Muscle of back (tissue), 13 donors: ENCODE measurements at places on chromosomes 1 and 21. TPM values are rescaled to one million over a fixed set of nuclear protein-coding genes. Genes with fewer than 3 reads are reported as not detected.

DNA sequence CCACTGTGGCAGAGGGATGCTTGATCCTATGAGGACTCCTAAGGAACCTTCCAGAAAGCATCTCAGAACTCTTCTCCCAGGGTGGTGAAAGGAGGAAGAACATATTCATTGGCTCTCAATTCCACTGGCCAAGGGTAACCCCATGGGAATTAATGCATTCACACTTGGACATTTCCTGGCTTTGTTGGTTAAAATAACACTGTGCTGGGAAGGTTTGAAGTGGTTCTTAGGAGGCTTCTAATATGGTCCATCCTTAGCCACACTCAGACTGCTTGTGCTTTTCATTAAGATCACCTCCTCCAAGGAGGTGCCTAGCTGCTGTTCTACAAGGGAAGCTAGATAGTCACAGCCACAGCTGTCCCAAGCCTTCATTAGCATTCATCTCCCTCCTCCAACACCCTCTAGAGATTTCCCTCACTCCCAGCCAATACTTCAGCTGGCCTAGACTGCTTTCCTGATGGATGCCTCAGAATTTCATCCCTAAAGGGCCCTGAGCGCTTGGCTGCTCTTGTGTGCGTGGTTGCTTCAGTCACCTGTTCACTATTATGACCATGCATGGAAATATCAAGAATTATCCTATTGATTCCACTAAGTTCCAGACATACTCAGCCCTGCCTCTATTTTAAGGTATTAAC is 544.4 kb downstream of the PLPP3 start:
- DNase-seq = no peak

DNA sequence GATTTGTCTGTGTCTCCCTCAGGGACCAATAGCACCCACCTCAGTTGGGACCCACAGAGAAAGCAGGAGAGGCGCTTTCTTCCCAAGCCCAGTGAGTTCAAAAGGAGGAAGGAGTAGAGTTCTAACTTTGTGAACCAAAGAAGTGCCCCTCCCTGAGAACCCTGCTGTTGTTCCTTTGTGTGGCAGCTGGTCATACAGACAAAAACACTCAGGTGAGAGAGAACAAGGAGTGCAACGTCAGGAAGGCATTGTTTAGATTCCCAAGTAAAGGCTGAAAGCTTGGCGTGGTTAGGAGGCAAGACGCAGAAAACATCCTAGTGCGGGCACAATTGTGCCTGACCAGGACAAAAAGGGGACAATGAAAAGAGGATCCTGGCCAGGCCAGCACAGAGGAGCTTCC is 654.6 kb downstream of the KIF26B start:
- DNase-seq = no peak

GRCh38 chr1:175848329-175848728 is 104.9 kb upstream of the TNR start:
- DNase-seq = no peak

DNA sequence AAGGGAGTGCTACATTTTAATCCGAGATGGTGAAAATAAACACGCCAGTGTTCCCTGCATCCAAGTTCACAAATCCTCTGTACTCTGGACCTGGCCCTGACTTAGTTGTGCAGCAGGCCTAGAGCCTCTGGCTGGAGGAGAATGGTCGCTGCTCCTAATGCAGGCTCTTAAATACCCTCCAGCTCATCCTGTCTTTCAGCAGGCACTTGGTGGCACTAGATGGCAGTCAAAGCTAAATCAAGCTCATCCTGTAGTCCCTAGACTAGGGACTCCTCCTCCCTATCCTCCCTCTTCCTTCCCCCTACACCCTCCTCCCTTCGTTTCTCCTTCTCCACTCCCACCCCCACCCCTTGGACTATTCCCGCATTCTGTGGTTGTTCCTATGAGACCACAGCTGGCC is 41.6 kb upstream of the MTR start:
- DNase-seq = no peak

DNA sequence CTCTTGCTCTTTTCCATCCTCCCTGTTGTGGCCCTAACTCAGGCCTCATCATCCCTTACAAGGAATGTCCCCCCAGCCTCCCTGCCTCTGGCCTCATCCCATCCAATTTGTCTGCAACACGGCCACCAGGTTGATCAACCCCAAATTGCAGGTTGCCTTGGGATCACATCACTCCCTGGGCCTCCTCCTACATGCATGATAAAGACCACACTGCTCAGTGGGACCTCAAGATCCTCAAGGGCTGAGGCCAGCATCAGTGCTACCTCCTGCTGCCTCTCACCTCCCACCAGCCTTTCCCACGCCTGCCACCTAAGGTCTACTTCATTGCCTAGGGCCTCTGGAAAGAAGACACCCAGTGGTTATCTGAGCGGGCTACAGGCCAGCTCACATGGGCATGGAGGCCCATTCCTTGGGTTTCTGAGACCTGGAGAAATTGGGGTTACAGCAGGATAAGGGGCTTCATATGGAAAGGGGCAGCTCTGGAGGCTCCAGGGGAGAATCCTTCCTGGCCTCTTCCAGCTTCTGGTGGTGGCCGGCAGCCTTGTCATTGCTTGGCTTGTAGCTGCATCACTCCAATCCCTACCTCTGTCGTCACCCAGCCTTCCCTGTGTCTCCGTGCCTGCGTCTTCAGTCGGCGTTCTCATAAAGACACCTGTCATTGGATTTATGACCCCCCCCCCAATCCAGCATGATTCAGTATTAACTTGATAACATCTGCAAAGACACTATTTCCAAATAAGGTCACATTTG is 60.5 kb downstream of the KLHDC7A start:
- DNase-seq = no peak

GRCh38 chr1:228097333-228098081 is 5.6 kb downstream of the C1orf35 start:
- DNase-seq = no peak

DNA sequence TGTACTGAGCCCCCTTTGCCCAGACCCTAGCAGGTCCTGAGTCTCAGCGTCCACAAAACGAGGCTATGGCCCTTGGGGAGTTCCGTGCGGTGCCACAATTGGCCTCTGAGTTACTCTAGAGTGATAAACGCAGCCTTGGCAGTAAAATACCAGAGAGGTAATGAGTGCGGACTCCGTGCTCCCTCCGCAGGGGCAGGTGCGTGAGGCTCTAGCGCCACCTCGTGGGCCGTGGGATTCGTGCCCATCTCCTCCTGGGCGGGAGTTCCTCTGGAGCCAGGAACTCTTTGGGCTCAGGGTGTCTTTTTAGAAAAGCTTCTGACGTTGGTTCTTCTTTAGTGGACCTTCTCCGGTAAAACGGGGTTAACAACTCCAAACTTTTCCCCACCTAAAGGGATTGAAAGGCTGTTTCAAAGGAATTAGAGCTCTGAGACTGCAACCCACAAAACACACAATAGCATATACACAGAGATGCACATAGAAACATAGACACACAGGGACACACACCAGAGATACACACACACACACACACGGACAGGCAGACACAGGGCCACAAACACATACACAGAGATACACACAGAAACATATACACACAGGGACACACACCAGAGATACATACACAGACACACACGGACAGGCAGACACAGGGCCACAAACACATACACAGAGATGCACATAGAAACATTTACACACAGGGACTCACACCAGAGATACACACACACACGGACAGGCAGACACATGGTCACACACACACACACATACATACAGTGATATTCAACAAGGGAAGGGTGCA is 99.4 kb downstream of the KCNJ15 start:
- peak; percentile 62 for DNase-seq

SLAMF9 gene
- not detected for polyA plus RNA-seq
